ENCODE measurements at places on chromosomes 7 and 10.

GRCh38 chr7:1662767-1663166 is 7.3 kb upstream of the ELFN1 start:
- no peak for DNase-seq

DNA sequence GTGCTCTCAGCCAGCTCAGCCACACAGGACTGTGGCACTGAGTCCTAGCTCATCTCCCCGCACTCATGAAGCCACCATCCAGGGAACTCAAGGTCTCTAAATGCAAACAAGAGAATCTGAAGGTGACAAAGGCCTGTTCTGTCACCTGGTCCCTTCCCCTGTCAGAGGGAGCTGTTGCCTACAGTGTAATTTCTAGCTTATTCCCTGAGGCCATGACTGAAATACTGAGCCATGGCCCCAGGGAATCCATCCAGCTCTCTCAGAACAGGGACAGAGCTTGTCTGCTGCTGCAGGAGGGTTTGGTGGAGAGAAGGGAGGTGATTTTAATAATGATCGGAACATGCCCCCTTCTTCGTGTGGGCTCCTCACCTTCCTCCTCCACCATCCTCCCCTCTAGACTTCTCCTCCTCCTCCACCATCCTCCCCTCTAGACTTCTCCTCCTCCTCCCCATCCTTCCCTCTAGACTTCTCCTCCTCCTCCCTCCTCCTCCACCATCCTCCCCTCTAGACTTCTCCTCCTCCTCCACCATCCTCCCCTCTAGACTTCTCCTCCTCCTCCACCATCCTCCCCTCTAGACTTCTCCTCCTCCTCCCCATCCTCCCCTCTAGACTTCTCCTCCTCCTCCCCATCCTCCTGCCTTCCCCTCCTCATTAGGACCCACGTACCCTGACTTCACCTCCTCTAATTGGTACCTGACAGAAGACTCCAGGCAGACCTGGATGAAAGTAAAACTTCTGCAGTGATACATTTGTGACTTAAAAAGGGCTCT is 338.0 kb upstream of the MKI67 start:
- DNase-seq, result no peak

GRCh38 chr10:121064491-121064890 is 213.3 kb downstream of the WDR11 start:
- no peak for DNase-seq

GRCh38 chr7:98137826-98138151 is 31.1 kb downstream of the LMTK2 start:
- DNase-seq, result no peak

- no peak for DNase-seq
These were observed 112.4 kb upstream of the FAM171A1 start for GRCh38 chr10:15483215-15484075.

GRCh38 chr10:132630666-132631337 is 93.2 kb downstream of the INPP5A start:
- no peak for DNase-seq

DNA sequence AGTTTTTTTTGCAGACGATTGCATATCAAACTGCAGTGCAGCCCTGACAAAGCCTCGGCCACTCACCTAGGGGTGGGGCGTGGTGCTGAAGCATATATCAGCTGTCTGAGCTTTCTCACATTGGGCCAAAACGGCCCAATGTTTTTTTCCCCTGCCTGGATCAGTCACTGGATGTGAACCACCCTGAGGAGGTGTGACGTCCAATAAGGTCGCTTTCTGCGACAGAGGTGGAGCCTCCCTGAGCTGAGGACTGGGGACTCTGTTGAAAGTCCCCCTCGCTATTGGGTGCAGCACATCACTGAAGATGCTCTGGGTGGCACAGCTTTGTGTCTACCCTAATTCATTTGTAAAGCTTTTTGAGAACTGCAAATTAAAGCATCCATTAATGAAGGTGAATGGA is 60.9 kb downstream of the SEM1 start:
- DNase-seq, result no peak

GRCh38 chr10:11793762-11794479 is 29.2 kb upstream of the PROSER2 start:
- no peak for DNase-seq

DNA sequence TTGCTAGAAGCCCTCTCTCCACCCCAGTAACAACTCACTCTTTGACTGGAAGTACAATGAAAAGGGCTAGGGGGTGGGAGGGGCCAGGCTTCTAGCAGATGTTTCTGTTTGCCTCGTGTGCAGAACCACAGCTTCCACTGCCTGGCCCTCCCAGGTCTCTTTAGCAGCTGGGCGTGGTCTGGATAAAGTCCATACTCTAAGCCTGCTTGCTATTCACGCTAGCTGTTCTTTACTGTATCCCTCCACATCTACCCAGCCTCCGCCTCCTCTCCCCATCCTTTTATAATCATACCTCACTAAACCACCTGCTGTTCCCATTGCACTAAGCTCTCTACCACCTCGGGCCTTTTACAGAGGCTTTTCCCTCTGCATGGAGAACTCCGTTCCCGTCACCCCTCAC is 288.8 kb downstream of the CAMK1D start:
- DNase-seq, result no peak

DNA sequence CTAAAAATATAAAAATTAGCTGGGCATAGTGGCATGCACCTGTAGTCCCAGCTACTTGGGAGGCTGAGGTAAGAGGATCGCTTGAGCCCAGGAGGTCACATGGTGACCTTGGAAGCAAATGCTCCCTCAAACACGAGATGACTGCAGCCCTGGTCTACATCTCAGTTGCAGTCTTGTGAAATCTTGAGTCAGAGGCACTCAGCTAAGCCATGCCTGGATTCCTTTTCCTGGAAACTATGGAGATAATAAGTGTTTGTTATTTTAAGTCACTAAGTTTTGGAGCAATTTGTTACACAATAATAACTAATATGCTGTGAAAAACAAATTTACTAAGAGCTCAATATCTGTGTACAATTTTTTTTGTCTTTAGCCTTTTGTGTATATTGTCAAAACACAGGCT is 284.3 kb upstream of the KAT6B start:
- no peak for DNase-seq

- no peak for DNase-seq
These were observed 20.2 kb upstream of the SLC35G1 start for GRCh38 chr10:93873420-93874115.

GRCh38 chr10:52908478-52908877 is 135.9 kb upstream of the MBL2 start:
- no peak for DNase-seq

GRCh38 chr7:1241258-1241602 is 8.6 kb downstream of the UNCX start:
- no peak for DNase-seq

GRCh38 chr7:30159698-30160143 is 24.9 kb downstream of the MTURN start:
- peak; percentile 13 for DNase-seq

DNA sequence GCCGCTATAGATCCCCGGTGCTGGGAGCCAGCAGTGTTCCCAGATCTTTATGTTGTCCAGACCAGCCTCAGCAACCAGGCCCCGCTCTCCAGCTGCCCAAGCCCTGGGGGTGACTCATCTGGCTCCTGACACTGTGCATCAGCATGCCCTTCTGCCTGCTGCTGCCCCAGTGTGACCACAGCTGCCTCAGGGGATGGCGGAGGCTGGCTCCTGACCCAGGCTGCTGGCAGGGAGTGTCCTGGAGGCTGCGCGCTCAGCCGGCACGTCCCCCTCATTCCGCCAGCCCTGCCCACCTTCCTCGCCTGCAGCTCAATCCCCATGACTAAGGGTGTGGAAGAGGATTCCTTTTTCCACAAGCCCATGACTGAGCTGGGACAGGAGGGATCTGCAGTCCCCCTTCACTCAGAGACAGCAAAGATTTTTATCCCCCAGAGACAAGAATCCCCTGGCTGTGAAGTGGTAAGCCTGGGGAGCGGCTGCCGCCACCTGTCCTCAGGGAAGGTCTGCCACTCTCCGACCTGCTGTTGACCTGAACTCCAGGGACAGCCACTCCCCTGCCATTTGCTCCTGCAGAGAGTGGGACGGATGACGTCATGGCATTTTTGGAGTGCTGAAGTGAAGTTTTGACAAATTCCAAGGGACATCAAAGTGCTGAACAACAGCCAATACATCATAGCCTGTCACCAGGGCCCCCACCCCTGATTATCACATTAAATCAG is 182.8 kb upstream of the BMPER start:
- no peak for DNase-seq

- DNase-seq, result no peak
These were observed 68.9 kb downstream of the PHTF2 start for GRCh38 chr7:77867537-77867865.

- no peak for DNase-seq
These were observed 484 bp upstream of the DLX5 start for GRCh38 chr7:97025130-97025499.

GRCh38 chr7:47038621-47039020 is 543.3 kb downstream of the TNS3 start:
- DNase-seq, result no peak

GRCh38 chr7:27585781-27586447 is 76.8 kb downstream of the HIBADH start:
- no peak for DNase-seq

DNA sequence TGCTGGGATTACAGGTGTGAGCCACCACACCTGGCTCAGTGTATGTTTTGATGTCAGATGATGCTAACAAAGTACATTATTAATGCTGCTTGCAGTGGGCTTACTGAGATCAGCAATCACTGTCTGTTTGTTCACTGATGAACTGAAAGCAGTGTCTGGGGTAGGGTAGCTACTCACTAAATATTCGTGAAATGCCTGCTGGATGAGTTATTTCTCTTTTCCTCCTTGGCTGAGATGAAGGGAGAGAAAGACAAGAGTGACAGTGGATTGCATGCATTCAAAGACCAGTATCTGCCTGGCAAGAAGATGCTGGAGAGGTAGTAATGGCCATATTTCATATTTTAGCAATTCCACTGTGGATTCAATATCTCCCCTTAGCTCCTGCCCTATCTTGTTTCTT is 32.3 kb downstream of the FAM107B start:
- no peak for DNase-seq
